ELR (cell line): ENCODE measurements at places on chromosomes 3 and 15.

GRCh38 chr15:48855501-48856440 lies 22.2 kb upstream of the EID1 start:
- peak; percentile 67 for DNase-seq

DNA sequence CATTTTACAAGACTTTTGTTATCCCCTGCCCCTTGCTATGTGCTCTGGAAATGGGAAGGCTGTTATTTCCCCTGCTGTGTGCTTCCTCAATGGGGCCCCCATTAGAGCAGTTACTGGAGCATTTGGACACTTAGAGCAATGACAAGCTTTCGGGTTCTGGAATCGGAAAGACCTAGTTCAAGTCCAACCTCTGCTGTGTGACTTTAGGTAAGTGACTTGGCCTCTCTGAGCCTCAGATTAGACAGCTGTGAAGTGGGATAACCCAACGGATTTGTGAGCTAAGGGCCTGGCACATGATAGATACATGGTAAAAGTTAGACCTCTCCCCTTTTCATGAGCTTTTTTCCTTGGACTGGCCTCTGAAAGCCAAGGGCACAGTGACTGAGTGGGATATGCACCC lies 84.0 kb upstream of the SEC13 start:
- no peak for DNase-seq

GRCh38 chr15:94887391-94887790 lies 656.0 kb downstream of the MCTP2 start:
- no peak for DNase-seq

DNA sequence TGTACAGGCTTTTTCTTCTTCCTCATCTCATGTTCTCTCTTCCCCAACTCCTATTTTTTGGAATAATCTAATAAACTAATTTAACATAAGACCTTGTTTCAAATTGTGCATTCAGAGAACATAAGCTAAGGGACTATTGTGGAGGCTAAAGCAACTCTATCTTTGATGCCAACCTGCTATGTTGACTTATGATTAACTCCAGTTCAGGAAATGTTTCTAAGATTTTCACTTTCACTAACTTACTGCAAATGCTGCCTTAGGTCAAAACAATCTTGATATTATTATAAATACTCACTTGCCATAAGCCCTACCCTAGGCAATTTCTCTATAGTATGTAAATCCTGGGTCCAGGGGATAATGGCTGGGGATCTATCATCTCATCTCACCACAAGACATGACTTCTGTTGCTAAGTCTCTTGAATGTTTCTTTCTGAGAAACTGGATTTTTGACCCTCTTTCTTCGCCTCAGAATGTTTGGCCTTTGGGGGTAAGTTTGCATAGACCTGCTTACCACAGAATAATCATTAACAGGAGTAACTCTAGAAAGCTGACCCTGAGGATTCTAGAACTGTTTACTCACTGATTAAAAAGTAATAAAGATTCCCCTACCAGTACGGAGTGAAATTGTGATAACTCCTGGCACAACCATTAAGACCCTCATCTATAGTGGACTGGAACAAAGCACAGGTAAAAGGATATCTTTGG lies 768.1 kb downstream of the GBE1 start:
- DNase-seq = no peak

DNA sequence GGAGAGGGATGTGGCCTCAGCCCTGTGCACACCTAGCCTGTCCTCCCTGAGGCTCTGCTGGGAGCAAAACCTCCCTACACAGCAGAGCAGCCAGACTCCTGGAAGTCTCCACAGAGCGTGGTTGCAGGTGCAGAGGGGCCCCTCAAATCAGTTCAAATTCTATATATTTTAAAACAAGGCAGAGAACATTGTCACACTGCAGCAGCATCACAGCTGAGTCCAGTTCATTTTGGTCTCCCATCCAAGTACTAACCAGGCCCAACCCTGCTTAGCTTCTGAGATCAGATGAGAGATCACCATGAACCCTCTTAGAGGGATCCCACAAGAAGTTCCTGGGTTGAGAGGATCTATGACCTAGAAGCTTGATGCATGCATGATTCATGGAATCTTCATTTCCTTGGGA lies 331.0 kb upstream of the RGMA start:
- DNase-seq = no peak

DNA sequence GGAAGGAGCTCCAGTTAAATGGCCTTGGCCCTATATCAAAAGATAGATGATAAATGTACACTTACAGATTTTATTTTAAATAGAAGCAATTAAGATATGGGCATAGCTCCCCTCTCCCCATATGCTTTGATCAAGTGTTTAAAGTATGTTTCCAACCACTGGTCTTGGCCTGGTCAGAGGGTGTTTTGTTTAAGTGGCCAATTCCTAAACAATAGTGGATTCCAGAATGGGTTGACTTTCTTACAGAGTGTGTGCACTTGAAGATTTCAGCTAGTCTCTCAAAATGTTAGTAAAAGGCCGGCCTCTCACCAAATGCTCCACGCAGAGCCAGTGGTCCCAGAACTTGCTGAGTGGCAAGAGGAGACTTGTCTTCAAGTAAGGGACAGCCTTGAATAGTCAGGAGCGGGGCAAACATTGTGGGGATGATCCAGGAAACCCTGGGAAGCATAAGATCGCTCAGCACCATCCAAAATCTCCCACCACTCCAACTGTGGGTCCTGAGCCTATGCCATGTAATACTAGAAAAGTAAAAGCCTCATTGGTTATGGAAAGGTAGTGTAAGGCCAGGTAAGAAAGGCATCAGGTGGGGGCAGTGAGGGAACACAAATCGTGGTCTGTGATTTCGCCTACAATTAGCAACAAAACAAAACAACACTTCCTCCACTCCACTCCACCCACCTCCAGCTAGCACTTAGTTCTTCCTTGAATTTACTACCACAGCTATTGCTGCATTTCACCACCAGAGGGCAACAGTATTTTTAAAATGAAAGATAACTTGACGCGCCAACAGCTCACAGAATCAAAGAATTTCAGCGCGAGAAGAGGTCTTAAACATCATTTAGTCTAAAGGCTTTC lies 4.8 kb downstream of the RARRES1 start:
- peak; percentile 85 for DNase-seq

DNA sequence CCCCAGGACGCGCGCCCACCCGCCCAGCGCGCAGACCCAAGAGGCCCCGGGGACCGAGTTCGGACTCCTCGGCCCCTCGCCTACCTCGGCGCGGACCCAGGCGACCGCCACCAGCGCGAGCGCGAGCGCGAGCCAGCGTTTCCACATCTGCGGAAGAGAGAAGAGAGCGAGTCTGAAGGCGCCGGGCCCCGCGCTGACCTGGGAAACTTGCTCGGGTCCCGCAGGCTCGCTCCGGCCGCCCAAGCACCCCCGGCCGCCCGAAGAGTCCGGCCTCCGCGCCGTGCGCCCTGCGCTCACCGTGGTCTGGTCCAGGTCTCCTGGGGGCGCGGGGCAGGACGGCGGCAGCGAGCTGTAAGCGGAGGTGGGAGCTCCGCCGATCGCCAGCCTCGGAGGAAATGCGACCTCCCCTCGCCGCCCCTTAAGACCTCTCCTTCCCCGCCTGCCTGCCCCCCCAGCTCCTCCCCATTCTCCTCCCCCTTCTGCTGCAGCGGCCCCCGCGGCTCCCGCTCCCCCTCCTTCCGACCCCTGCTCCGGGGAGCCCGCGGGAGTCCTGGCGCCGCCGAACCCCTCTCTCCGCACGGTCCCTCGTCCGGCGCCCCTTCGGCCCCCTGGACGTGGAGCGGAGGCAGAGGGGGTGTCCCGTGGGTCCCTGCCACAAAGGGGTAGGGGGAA lies at the start of gene FSTL1:
TSS of gene FSTL1 (minus strand) at position 393 of the 672 bp plus-strand sequence. CDS start at position 147, 246 bp downstream.
- DNase-seq = peak; percentile 80
